ENCODE measurements at places on chromosomes 3 and 15.

DNA sequence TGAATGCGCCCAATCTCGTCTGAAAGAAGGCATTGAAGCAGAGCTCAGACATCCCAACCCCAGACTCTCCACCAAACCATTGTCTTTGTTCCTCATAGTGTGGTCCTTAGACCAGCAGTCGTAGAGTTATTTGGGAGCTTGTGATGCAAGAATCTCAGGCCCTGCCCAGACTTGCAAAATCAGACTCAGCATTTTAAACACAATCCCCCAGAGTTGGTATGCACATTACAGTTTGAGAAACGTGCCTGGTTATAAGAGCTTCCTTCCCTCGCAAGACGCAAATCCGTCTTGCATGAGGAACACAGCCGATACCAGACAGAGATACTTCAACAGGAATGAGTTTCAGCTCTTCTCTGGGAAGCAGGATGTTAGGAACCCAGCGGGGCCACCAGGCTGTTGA lies 38.9 kb upstream of the IREB2 start:
- no peak for DNase-seq

- DNase-seq, result no peak
These were observed 160.6 kb downstream of the SUCLG2 start for GRCh38 chr3:67493808-67494207.

- no peak for DNase-seq
These were observed 183.8 kb upstream of the THRB start for GRCh38 chr3:24678421-24678865.

DNA sequence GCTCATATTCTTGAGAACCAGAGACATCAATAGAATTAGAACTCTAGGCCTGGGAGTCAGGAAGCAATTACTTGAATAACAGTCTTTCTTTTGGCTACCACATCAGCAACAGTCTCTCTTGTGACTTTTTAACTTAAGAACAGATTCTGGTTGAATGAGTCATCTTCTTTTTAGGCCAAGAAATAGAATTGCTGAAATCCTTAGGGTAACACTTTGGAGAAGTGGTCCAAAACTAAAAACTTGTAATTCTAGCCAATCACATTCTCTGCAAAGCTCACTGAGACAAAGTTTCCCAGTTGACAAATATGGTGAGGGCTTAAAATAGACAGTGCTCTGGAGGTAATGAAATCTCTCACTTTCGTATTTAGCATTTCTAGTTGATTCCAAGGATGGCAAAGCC lies 238.0 kb downstream of the SHOX2 start:
- DNase-seq, result no peak

GRCh38 chr3:58576716-58577115 lies 475 bp downstream of the FAM107A start:
- DNase-seq, result no peak

GRCh38 chr3:63964681-63965485 lies 52.7 kb upstream of the SCAANT1 start:
- DNase-seq, result no peak

DNA sequence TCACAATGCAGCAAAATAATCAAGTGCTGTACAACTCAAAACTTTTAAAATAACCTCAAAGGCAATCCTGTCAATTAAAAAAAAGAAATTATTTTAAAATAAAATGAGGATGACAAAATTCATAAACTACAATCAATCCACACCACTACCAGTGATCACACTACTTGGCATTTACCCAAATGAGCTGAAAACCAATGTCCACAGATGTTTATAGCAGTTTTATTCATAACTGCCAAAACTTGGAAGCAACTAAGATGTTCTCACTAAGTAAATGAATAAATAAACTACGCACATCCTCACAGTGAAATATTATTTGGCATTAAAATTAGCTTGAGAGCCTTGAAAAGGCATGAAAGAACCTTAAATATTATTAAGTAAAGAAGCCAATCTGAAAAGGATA lies 121.3 kb downstream of the STAG1 start:
- DNase-seq, result no peak

- DNase-seq, result no peak
These were observed 1.6 kb upstream of the DUSP7 start for GRCh38 chr3:52057812-52058495.

GRCh38 chr15:49290191-49290590 lies 120.1 kb downstream of the GALK2 start:
- no peak for DNase-seq

DNA sequence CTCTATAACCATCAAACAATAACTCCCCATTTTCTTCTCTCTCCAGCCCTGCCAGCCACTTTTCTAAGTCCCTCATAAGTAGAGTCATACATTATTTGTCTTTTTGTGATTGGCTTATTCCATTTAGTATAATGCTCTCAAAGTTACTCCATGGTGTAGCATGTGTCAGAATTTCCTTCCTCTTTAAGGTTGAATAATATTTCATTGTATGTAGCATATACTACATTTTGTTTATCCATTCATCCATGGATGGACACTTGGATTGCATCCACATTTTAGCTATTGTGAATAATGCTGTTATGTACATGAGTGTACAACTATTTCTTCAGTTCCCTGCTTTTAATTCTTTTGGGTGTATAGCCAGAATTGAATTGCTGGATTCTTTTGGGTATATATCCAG lies 138.4 kb downstream of the ATG7 start:
- DNase-seq, result no peak

- DNase-seq, result no peak
These were observed 147.7 kb upstream of the SATB1 start for GRCh38 chr3:18572809-18573208.

- no peak for DNase-seq
These were observed 22.2 kb downstream of the SEMA3G start for GRCh38 chr3:52422669-52423068.

DNA sequence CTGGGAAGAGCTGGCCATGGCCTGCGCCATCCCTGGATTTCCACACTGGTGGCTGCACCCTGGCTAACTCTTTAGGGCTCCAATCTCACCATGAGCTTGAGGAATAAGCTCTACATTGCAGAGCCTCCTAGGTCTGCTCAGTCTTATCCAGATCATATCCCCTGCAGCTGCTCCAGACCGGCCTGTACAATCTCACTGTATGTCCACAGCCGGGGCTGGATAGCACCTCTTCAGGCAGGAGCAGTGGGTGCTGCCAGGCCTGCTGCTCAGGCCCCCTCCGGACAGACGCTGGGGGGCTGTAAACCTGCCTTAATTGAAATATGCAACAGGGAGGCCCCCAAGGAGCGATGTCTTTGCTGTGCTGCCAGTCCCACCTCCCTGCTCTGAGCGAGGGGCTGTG lies 15.6 kb downstream of the INSYN1 start:
- DNase-seq, result no peak
